Activated CD4-positive, alpha-beta T cell treated with anti-CD3 and anti-CD28 coated beads, Interleukin-2, amount 10 ng/mL, durations not matched to agents 24 days and 14 days (primary cell): ENCODE measurements at places on chromosomes 12 and 14. TPM values are rescaled to one million over a fixed set of nuclear protein-coding genes. Genes with fewer than 3 reads are reported as not detected.

Gene METTL17
- 94.6 and 99.1 TPM in 2 replicates for total RNA-seq

Gene CLEC1A
- total RNA-seq, result not detected in 2 replicates

GRCh38 chr12:78933014-78933413 is 68.4 kb downstream of the SYT1 start:
- DNase-seq, result no peak

DNA sequence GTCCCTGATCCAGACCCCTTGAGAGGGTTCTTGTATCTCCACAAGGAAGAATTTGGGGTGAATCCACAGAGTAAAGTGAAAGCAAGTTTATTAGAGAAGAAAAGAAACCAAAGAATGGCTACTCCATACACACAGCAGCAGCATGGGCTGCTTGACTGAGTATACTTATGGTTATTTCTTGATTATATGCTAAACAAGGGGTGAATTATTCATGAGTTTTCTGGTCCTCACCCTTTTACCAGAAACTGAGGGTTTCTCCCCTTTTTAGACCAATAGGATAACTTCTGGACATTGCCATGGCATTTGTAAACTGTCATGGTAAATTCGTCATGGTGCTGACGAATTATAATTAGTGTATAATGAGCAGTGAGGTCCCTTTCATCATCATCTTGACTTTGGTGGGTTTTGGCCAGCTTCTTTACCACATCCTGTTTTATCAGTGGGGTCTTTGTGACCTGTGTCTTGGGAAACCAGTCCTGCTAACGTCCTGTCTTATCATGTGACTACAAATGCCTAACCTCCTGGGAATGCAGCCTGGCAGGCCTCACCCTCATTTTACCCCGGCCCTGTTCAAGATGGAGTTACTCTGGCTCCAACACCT is 121.9 kb downstream of the SPTSSA start:
- no peak for DNase-seq

- DNase-seq, result no peak
Measured at GRCh38 chr14:61535032-61535431, 160.3 kb upstream of the HIF1A start.

- no peak for DNase-seq
Measured at GRCh38 chr12:2835691-2836403, 1.0 kb upstream of the NRIP2 start.

DNA sequence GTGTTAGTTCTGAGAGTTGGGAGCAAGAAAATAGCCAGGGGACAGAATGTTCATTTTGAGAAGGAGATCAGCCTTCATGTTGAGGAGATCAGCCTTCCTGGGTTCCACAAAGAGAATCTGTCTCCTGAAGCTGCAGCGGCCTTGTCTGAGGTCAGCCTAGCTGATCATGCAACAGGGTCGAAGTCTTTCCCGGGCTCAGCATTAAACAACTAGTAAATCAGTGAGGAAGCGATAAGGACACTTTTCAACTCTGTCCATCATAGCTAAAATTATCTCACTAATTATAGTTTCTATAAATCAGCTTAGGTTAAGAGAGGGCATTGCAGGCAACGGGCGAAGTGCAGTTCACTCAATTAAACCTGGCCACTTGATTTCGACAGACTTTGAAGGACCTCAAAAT is 7.5 kb downstream of the GSC start:
- no peak for DNase-seq

- DNase-seq, result no peak
Measured at GRCh38 chr12:49079793-49080192, 10.0 kb upstream of the RHEBL1 start.

DNA sequence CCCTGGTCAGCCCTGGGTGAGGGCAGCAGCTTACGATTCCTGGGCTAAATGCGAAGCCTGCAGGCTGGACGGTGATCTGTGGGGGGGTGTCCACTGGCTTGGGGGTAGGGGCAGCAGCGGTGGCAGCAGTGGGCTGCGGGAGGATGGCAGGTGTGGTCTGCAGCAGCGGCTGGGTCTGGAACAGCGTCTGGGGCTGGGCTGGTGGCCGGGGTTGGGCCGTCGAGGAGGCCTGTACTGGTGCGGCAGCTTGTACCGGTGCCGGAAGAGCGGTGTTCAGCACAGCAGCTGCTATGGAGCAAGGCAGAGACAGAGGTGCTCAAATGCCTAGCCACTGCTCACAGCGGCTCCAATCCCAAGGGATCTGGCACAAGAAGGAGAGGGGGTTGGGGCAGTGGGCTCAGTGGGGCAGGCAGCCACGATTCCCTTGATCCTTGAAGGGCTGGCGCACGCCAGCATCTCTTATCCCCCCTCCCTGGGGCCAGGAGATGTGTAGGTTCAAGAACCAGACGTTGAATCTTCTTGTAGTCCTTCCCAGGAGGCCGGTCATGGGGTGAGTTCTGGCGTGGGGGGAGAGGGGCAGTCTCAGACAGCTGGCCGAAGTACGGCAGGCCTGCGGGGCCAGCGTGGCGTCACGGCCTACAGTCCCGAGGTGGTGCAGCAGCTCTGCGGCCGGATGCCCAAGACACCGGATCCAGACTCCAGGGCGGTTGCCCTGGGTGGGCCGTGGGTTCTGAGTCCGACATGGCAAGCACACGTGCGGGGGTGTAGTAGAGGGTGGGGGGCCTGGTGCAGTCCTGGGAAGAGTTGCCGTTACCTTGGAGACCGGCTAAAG is 19.9 kb downstream of the POU6F1 start:
- no peak for DNase-seq

DNA sequence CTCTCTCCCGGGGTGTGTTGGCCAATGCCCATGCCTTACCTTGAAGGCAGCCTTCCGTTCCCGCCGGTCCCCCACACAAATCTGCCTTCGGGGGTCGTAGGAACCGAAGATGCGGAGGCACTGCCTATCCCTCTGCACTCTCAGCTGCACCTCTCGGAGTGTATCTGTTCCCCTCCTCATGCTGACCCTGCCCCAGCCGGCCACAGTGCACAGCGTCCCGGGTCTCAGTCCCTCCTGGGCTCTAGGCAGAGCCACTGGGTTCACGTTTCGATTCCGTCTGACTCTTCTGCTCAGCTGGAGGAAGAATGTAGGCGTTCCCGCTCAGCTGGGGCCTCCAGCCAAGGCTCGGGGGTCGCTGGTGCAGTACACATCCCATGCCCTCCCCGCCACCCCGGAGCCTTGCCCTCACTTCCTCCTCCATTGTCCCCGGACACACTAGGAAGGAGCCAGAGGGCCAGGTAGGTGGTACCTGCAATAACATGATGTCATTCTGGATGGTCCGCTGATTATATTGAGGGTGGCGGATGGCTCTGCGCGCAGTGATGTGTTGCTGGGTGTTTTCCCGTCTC is 1.8 kb downstream of the CTSG start:
- DNase-seq, result no peak

DNA sequence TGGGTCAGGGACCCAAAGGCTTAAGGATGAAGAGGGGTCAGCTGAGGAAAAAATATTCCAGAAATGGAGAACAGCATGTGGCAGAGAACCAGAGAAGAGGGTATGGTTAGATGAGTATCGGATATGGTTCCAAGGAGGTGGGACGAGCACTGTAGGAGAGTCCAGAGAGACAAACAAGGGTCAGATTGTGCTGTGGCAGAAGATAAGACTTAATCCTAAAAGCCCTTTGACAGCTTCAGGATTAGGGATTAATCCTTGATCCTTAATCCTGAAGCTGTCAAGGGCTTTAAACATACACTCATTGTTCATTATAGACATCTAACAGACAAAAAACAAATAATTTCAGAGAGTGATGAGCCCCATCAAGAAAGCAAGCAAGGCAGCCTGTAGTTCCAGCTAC is 124.0 kb downstream of the SPTSSA start:
- no peak for DNase-seq

DNA sequence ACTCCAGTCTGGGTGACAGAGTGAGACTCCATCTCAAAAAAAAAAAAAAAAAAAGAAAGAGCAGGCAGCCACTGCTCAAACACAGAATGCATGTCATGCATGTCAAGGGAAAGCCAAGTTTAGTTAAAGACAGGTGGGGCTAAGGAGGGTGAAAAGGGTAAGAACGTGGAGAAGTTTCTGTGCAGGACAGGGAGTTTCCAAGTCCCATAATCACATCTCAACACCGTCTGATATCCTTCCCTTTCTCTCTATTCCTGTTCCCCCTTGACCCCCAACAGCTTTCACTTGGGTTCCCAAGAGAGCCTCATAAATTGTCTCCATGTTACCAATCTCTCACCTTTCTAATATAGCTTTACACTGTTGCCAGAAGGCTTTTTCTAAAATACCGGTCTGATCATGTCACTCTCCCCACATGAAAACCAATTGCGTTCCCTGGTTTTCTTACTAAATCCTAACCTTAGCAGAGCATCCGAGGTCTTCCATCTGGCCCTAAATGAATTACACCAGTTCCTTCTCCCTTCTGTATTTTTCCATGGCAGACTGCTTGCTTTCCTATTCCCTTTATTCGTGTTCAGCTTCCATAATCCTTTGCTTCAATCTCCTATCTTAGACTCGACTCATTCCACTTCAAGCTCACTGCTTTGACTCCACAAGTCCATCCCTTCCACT is 37.0 kb downstream of the LIMA1 start:
- no peak for DNase-seq

- DNase-seq, result no peak
Measured at GRCh38 chr12:63294327-63294632, 143.3 kb upstream of the AVPR1A start.

DNA sequence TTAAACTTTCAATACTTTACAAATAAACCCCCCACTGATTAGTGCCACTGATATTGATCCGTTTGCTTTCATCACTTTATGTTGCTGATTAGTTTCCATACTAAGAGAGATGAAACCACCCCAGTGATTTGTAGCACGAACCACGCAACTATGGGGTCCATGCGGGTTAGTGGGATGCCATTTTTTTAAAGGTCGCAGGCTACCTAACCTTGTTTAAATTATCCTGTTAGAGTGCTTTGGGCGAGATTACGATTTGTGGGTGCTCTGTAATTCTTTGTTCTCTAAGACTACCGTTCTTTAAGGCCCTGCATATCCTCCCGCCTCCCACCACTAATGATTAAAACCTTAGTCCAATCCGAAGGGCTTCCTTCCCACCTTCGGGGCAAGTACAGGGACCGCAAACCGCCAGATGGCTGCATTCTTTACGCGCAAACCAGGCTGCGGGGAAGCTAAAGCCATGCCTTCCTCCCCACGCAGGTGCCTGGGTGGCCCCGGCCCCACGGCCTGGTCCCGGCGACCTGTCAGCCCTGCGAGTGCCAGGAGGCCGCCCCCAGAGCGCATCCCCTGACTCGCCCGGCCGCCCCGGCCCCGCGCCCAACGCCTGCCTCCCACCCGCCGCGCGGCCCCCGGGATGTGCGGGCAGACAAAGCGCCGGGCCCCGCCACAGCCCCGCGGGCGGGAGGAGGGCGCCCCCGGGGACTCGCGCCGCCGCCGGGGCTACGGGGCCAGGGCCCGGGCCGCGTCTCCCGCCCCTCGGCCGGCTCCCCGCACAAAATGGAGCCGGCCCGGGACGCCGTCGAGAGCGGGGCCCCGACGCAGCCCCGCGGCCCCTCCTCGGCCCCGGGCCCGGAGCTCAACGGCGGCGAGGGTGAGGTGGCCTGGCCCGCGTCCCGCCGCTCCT is 759 bp downstream of the NFYB start:
- DNase-seq, result peak; percentile 86

DNA sequence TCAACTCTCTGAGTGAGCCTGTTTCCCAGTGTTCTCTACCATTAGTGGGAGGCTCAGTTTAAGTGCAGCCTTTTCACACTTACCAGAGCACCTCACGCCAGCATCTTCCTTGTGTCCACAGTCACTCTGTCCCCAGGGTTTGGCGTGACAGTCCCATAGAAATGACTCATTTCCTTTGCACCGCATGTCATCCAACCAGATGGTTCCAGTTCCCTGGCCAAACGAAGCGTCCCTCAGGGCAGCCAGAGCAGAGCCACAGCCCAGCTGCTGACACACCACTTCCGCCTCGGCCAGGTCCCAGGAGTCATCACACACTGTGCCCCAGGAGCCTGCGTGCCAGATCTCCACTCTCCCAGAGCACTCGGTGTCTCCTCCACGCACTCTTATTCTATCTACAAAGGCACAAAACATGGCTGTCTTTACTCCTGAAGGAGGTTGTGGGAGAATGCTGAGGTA is 65.4 kb downstream of the ACSM4 start:
- DNase-seq, result no peak

- no peak for DNase-seq
Measured at GRCh38 chr12:113949321-113950305, 16.5 kb downstream of the RBM19 start.

DNA sequence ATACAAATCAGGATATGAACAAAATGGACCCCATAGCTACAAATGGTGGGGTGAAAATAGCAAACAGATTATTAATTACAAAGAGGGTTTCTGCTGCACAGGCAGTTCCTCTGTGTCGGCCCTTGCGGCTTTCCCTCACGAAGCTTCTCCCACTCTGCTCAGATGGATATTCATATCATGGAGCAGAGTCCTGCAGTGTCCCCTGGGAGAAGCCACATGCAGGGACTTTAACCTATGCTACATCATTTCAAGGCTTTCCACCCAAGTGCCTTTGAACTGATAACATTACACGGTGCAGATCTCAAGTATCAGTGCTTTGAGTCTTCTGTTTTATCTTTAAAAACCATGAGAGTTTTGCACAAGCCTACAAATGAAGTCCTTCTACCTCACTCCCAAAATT is 229.1 kb downstream of the PPM1H start:
- DNase-seq, result no peak
